ENCODE measurements at places on chromosomes 6 and 20.
A peak's percentile ranks its signal among the peaks of the same experiment; 100 is the strongest.

DNA sequence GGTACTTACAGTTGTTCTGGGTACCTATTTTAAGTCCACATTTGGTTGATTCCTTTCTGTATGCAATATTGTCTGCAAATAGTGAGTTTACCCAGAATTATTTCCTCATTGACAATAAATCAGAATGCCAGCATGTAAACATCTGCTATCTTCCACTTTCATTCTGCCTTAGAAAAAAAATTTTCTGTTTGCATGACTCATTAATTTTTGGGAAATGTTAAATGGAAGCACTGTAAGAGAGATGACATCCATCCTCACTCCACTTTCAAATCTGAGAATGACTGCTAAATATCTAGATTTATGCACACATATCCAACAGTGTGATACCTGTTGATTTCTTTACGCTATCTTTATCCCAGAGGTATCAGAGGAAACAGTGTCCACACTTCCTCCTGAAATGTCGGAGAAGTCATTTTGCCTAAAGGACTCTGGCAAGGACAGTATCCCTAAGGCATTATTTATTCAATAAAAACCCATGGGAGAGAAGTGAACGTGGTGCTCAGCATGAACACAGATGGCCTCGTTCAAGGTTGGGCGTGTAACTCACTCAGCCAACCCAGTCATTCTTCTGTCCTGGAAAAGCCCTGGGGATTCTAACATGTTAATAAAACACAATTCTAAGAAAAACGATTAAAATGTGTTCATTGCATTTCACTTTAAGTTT is 780.9 kb downstream of the QKI start:
- no peak for DNase-seq

GRCh38 chr6:110509617-110510241 is 33.3 kb upstream of the SLC22A16 start:
- no peak for DNase-seq

GRCh38 chr6:80249897-80250296 is 143.4 kb downstream of the BCKDHB start:
- no peak for DNase-seq

DNA sequence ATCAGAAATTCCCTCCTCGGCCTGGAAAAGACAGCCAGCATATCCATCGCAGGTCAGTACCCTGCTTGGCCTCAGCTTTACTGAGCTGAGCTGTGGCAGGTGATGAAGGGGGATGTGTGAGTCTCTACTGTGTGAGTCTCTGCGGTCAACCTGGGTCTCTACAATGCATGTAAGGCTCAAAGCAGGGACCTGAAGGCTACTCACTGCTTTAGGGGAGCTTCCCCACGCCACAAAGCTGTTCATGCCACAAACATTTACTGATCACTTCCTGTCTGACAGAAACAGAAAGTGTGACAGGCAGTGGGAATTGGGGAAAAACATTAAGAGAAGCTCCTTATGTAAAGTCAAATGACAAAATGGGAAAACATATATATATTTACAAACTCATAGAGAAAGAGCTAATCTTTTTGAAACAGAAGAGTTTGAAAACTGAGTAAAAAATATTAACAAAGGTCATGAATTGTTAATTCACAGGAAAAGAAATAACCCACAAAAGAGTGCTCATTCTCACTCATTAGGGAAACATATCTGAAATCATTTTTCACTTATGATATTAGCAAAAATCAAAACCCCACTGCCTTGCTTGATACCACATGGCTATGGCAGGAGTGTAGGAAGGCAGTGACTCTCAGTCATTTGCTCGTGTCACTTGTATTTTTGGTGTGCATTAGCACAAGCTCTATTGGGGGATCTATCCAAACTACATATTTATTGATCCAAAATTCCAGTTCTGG is 5.8 kb downstream of the BTN3A3 start:
- no peak for DNase-seq

DNA sequence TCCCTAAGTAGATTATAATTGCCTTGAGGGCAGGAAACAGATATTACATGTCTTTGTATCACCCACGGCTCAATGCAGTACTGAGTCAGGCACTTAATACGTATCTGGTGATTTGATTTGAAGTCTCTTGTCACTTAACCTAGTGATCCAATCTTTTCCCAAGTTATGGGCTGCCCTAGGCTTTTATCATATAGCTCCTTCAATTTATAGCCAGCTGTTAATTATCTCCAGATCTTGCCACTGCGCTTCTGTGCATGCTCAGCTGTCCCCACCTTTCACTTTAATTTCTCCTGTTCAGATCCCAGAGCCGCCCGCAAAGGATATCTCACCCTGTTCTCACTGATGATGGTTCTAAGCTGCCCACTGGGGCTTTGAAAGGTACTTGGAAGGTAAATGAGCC is 41.9 kb downstream of the SNHG17 start:
- DNase-seq: no peak

GRCh38 chr20:32344835-32345506 is 13.2 kb upstream of the ASXL1 start:
- DNase-seq: peak; percentile 15

DNA sequence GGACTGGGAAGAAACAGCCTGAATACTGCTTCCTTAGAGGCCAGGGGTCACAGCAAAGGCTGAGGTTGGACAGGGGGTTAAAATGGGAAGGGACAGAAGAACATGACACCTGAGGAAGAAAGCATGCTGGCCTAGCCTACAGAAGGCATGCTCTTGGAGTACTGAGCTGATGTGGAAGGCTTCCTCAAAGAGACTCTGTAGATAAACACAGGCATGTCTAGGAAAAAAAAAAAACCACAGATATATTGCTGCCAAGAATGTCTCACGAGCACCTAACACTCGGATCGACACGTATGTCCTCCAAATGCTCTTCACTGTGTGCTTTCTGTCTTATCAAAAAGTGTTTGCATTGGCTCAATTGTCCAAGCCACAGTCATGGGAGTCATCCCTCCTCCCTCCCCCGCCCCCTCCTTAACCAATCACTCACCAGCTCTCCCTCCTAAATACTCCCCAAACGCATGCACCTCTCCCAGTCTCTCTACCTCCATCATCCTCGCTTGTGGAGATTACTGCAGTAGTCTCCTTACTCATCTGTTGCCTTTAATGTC is 101.1 kb upstream of the LRFN2 start:
- no peak for DNase-seq

- DNase-seq: no peak
Observed at GRCh38 chr20:57805747-57806146, 95.9 kb upstream of the PMEPA1 start.

GRCh38 chr6:148973538-148974208 is 226.8 kb downstream of the UST start:
- no peak for DNase-seq

- no peak for DNase-seq
Observed at GRCh38 chr6:142913036-142913510, 31.9 kb downstream of the HIVEP2 start.

- DNase-seq: no peak
Observed at GRCh38 chr6:107305391-107305790, 154.0 kb downstream of the PDSS2 start.

DNA sequence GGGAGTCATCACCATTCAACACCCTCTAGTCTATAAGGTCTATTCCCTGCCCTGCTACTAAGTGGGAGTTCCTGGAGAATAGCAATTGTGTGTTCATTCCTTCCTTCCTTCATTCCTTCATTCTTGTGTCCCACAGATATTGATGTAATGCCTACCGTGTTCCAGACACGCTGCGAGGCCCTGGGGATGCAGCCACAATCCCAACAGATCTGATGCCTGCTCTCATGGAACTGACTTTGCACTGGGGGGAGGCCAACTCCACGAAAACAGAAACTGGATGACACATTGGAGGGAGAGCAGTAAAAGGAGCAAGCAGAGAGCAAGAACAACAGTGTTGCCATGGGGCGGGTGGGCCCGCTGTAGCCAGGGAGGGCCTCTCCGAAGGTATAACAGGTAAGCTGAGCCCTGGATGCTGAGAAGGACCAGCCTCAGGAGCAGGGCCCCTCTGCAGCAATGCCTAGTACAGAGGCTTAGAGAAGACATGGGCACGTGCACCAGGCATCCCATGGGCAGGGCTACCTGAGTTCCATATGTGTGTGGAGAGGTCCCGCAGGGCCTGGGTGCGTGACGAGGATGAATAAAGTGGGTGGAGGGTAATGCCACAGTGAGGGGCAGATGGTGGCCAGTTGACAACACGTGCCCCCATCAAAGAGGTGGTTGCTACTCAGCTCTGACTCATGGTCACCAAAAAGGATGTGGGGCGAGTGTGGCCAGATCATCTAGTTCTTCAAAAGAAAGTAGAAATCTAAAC is 173.9 kb downstream of the NFATC2 start:
- DNase-seq: no peak

GRCh38 chr6:117409420-117409819 is 16.3 kb downstream of the ROS1 start:
- DNase-seq: no peak

DNA sequence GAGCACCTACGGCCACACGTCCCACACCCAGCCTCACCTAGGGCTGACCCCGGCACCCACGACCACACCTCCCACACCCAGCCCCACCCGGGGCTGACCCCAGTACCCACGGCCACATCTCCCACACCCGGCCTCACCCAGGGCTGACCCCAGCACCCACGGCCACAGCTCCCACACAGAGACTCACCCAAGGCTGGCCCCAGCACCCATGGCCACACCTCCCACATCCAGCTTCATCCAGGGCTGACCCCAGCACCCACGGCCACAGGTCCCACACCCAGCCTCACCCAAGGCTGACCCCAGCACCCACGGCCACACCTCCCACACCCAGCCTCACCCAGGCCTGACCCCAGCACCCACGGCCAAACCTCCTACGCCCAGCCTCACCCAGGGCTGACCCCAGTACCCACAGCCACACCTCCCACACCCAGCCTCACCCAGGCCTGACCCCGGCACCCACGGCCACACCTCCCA is 36.7 kb downstream of the NINL start:
- no peak for DNase-seq

DNA sequence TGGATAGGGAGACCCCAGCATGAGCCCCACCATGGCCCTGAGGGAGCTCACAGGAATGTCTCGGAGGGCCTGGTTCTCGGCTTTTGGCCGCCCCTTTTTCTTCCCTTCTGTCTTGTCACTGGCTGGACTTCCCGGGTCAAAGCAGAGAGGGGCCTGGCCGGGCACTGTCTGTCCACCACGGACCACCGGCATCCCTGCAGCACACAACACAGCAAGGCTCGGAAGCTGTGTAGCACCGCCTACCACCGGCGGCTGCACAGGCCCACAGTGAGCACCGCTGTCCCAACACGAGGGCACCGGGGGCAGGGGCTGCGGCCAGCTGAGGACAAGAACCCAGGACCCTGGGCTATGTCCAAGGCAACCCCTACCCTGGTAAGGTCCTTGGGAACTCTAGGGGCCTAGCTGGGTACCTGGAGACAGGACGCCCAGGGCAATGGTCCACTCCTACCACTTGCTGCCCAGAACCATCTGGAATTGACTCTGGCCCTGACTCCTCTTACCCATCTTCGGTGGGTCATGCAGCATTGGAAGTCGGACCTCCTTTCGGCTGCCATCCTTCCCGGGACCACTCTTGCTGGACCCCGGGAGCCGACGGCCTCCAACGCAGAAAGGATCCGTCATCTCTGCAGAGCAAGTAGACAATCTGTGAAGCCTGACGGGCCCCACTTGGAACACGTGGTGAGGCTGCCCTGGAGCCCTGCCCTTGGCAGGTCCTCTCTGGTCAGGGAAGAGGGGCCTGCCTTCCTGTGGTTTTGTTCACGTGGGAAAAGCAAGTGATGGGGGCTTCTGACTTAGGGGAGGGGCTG is 2.2 kb downstream of the ZNF512B start:
- DNase-seq: no peak

DNA sequence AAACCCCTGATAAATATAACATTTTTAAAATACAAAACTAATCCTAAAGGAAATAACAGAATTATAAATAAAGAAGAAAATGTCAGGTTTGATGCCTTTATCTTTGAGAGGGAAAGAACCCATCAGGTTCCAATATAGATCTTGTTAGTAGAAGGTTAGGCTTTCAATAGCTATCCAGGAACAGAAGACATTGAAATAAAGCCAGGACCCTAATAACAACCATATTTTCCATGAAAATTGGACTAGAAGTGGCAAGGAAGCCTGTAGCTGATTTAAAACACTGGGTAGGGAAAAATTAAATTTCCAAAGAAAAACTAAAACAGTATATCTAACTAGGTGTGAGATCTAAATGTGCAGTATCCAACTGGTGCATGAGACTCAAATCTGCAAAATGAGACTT is 185.2 kb upstream of the STXBP5 start:
- no peak for DNase-seq

GRCh38 chr6:125197795-125198269 is 44.3 kb downstream of the TPD52L1 start:
- no peak for DNase-seq

DNA sequence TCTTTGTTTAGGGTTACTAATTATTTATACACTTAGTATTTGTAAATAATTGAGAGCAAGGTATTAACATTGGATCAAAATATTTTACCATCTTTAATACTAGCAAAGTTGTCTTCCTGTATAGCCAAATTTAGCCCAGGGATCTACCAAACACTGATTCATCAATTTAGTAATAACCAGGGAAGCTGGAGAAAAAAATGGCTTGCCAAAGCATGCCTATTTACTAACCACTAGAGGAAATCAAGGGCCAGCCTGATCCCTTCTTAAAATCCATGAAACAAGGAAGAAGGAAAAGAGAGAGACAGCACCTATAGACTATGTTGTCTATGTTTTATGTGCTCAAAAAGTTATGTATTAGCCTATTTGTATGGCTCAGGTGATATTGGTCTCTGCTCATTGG is 450.3 kb upstream of the GJE1 start:
- no peak for DNase-seq

- no peak for DNase-seq
Observed at GRCh38 chr6:87498048-87498447, 25.3 kb downstream of the SLC35A1 start.

DNA sequence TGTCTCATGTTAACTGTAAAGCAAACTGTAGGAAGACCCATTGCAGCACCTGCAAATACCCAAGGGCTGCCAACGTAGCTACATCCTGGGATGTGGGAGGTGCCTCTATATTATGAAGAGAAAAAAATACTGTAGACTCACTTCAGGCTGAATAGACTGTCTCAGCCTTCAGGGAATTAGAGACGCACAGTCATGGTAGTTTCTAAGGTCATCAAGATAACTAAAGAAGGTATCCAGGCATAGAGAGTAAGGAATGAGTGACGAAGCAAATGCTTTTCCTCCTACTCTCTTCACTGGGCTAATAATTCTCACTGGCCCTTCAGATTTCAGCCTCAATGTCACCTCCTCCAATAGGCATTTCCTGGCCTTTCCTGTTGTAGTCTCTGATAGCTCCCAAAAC is 121.6 kb upstream of the ECI2 start:
- DNase-seq: no peak

GRCh38 chr6:42101186-42101657 is 41.2 kb downstream of the C6orf132 start:
- DNase-seq: no peak

DNA sequence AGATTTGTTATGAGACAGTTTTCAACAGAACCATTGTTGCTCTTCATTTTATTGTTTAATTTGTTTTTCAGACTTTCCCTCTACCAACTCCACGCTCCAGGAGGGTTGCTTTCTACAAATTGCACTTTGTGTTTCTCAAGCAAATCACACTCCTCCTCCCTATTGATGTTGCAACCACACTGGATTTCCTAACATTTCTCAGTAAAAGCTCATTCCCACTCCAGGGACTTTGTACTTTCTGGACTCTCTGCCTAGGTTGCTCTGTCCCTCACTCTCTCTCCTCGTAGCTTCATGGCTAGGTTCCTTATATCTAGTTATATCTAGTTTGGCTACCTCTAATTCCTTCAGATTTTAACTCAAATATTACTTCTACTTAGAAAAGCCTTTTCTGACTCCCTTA is 20.3 kb downstream of the PGK2 start:
- no peak for DNase-seq
